BJ (cell line): ENCODE measurements at places on chromosomes 1 and 21.

DNA sequence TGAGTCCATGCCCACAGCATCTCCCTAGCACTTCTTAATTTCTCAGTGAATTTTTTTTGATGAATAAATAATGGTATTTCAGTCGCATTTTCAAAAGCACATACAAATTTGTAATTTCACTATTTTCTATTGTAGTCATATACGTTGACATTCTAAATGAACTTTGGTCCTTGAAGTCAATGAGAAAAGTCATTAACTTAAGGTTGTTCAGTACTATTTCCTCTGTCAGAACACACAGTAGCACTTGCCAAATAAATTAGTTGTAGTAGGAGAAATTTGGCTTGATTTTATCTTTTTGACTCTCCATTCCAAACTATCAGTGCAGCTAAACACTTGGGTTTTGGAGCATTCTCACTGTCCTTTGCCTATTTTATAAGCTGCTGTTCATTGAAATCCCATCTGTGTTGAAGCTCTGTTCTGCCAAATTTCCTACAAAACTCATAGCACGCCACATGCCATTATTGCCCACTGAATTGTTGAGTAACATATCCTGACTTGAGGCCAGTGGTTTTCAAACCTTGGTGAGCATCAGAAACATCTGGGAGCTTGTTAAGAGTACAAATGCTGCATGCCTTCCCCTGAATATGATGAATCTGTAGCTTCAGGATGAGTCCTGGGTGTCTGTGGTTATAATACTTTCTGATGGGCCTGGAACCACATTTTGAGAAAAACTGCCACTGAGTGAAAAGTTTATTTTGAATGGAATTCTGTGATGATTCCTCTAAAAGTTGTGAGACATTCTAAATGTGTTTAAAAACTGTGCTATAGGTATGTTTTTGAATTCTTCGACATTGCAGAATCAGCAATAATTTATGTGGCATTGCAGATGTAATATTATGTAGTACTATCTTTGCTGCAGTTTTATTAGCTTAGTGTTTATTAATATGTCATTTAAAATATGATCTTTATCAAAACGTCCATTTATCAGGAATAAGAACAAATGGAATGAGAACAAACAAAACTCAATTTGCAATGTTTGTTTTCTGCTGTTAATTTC, 78.9 kb downstream of the DNM3 start:
- peak; percentile 44 for DNase-seq

GRCh38 chr21:45011911-45012661, 62.3 kb upstream of the ADARB1 start:
- peak; percentile 58 for DNase-seq

DNA sequence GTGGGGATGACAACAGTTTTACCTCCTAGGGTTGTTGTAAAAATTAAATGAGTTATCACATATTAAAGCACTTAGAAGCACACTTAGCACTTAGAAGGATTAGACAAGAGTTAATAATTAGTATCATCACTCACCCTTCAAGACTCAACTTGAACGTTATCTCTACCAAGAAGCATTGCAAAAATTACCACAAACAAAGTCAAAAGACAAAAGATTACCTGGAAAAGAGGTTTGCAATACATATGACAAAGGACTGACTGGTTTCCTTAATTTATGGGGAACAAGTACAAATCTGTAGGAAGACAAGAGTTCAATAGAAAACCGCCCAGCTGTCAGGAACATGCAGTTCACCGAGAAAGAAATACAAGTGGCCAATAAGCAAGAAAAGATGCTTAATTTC, 93.3 kb upstream of the ATP1A1 start:
- DNase-seq = no peak

DNA sequence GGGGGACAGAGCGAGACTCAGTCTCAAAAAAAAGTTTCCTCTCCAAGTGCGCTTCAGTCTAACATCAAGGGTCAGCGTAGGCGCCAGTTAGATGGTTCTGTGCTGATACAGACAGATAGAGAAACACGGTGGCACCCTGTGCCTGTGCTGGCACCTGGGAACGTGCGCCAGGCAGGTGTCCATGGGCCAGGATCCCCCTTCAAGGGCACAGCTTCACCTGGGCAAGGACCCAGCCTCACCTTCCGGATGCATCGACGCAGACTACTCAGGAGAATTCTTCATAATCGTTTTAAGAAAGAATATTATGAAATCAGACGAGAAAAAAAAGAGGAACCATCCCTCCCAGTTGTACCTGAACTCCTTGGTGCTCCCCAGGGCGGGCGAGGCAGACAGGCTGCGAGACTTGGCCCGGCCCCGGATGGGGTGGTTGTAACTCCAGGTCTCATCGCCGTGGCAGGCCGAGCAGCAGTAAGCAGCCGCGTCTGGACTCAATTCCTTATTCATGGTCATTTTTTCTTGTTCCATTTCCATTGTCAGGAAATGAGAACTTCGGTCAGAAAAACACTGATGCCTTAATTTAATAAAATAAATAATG, 13.3 kb downstream of the NADK start:
- DNase-seq = no peak

DNA sequence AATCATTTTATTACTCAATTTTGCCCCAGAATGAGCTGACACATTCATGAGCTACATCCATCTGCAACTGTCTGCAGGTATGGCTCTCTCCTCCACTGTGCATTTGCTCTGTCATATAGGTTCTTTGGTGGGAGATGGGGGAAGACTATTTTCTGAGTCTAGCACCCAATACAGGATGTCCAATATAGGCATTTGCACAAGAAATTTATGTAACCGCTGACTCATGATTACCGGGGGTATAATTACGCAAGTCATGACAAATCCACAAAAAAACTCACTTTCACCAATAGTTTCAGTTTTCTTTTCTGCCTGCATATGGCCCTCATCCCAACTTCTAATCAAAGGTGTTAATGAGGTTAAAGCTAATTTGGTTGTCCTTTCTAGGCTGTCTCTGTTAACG, 17.5 kb upstream of the VSIG8 start:
- DNase-seq = no peak

- peak; percentile 61 for DNase-seq
Observed at GRCh38 chr1:33459691-33460090, 12.8 kb upstream of the ZSCAN20 start.

DNA sequence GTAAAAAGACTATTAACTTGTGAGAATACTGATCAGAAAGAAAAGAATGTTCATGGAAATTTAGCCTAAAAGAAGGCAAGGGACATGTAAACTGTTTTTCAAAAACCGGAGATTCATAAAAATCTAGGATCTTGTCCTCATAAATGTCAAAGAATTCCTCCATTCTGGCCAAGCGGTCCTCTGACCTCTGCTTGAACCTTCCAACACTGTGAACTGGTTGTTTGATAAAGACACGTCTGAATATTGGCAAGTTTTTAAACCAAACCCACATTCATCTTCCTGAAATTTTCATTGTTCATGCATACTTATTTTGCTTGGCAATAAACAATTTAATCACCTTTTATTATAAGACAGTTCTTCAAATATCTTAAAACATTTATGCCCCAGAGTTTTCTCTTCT, 19.8 kb downstream of the ASPM start:
- peak; percentile 42 for DNase-seq

DNA sequence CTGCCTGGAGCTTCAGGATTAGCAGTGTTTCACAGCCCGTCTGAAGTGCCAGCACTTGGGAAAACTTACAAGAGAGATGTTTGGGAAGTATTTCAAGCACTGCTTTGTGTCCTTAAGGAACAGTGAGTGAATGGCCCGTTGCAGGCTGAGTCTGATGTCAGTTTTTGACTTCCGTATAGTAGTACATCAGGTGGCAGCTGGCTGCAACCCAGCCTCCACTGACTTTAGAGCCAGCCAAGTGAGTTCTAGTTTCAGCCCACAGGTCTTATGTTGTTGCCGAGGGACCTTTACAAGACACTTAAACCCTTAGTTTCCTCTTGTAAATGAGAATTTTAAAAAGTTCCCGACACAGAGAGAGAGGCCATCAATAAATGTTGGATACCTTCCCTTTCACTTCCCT, 35.0 kb downstream of the UCK2 start:
- DNase-seq = no peak

DNA sequence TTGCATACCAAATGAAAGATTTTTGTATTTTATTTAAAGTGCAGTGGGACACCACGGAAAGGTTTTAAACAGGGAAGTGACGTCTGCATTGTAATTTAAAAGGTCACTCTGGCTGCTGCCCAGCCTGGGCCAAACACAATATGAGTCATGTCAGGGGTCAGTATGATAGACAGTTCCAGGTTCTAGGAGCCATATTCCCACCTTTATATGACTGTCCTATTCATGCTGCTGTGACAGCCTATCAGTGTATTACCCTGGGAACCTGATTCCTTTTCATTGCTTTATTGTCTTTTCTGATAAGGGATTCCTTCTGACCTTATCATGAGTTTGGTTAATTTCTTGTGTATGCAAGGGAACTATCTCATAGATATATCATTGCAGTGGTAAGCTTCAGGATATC, 5.3 kb downstream of the VANGL1 start:
- DNase-seq = no peak

GRCh38 chr1:17117451-17118265, 1.6 kb downstream of the PADI2 start:
- DNase-seq = no peak

DNA sequence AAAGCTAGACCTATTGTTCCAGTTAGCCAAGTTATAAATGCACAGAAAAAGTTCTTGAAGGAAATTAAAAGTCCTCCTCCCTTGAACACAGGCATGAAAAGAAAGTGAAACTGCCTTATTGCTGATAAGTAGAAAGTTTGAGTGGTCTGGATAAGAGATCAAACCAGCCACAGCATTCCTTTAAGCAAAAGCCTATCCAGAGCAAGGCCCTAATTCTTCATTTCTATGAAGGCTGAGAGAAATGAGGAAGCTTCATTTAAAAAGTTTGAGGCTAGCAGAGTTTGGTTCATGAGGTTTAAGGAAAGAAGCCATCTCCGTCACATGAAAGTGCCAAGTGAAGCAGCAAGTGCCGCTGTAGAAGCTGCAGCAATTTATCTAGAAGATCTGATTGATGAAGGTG, 2.7 kb upstream of the SSX2IP start:
- no peak for DNase-seq

- DNase-seq = no peak
Observed at GRCh38 chr1:187237542-187237941, 408.8 kb downstream of the PLA2G4A start.

- no peak for DNase-seq
Observed at GRCh38 chr1:185325413-185325812, 8.4 kb upstream of the IVNS1ABP start.

- DNase-seq = no peak
Observed at GRCh38 chr1:228751360-228752098, 16.2 kb downstream of the RHOU start.

DNA sequence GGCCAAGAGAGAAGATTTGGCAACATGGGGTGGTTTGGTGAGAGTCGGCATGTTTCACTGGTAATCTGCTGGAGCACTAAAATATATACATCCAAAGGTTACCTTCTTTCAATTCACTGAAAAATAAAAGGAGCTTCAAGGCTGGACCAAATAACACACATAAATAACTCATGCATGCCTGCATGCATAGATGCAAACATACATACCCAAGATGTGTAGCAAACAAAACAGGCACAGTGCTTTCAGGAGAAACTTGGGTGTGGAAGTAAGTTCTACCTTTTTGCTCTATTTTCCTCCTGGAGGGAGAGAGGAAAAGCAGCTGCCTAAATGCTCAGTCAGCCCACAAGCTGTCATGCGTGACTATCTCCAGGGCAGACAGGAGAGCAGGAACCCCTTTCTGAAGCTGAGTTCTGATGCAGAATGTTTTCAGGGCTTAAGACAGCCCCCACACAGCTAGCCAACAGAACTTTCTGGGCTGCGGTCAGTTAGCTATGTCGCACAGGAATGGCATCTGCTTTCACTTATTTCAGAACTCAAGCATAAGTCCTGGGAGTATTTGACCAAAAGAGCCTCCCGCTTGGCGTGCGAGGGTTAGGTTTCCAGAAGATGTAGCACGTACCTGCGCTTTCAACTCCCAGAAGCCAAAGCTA, 166.2 kb downstream of the TOMM20 start:
- peak; percentile 99 for DNase-seq

- DNase-seq = no peak
Observed at GRCh38 chr1:215606564-215607168, 39.6 kb downstream of the KCTD3 start.

- DNase-seq = no peak
Observed at GRCh38 chr1:21537511-21537931, 28.3 kb downstream of the ALPL start.

- DNase-seq = no peak
Observed at GRCh38 chr1:57820356-57821095, 396.7 kb upstream of the DAB1 start.

- no peak for DNase-seq
Observed at GRCh38 chr1:26879793-26880192, 10.3 kb downstream of the GPN2 start.

GRCh38 chr1:46455951-46456350, 33.7 kb upstream of the DMBX1 start:
- no peak for DNase-seq

- no peak for DNase-seq
Observed at GRCh38 chr1:7579831-7580804, 191.0 kb upstream of the VAMP3 start.

- no peak for DNase-seq
Observed at GRCh38 chr1:116573431-116574095, 2.7 kb upstream of the CD58 start.

GRCh38 chr1:38662126-38662525, 197.4 kb downstream of the RRAGC start:
- no peak for DNase-seq

DNA sequence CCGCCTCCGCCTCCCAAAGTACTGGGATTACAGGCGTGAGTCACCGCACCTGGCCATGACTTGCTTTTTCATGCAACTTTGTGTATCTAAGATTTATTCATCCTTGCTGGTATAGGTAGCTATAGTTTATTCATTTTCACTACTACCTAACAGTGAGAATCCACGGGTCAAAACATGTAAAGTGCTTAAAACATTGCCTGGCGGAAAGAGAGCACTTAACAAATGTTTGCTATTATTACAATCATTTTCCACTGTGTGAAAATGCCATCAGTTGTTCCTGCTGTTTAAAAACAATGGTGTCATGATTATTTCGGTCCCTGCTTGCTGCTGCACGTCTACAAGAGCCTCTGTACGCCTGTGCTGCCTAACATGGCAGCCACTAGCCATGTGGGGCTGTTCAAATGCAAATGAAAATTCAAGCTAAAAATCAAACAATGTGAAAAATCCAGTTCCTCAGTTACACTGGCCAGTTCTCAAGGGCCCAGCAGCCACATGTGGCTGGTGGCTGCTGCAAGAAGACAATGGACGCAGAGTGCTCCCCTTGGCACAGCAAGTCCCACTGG, 65.1 kb downstream of the CLSTN1 start:
- no peak for DNase-seq

- no peak for DNase-seq
Observed at GRCh38 chr1:38786040-38786436, 73.5 kb downstream of the RRAGC start.

DNA sequence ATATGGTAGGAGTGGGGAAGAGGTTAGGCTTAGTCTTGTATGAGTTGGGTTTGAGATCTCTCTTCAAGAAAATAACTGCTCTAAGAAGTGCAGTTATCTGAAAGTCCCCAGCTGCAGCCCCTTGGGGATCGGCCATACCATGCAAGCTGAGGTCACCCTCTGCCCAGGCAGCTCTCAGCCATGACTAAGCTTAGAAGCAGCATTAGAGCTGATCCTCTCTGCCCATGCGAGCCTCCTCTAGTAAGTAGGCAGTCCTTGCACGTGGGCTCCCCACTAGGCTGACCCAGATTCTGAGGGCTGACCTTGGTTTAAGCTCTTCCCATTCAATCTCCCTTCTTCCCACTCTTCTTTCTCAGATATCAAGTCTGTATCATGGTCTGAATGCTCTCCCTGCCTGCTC, 121.0 kb upstream of the UBE2U start:
- no peak for DNase-seq

- no peak for DNase-seq
Observed at GRCh38 chr1:183567584-183567983, 22.7 kb downstream of the NCF2 start.
